ENCODE measurements at places on chromosomes 3 and 15.

DNA sequence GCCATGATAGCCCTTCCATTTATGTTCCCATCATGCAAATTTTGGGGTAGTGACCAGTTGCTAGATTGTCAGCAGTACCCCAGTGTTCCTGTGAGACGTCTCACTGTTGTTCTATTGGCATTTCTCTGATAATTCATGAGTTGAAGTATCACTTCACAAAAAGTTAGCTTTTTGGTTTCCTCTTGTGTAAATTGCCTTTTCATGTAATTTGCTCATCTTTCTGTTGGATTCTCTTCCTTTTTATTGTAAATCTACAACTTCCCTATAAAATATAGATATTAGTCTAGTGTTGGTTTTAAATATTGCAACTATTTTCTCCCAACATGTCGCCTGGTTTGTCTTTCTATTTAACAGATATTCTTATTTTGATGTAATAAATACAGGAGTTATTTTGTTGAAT, 7.5 kb upstream of the A4GNT start:
- DNase-seq: no peak

DNA sequence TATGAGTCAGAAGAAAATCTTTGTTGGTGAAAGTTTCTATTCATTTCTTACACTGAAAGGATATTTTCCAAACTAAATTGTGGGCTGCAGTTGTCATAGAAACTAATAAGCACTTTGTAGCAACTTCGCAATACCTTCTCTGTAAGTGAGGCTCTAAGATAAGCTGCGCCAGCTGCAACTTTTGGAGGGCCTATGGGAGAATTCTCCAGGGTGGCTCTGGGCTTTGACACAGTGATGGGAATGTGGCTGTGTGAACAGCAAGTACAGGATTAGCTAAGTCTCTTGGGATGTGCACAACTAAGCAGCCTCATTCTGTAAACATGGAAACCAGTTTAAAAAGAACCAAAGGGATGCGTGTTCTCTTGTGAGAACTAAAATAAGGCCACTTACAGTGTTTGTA, 124.6 kb upstream of the SGO1 start:
- no peak for DNase-seq

- DNase-seq: no peak
These were observed 5.7 kb downstream of the TMEM207 start for GRCh38 chr3:190444006-190444405.

DNA sequence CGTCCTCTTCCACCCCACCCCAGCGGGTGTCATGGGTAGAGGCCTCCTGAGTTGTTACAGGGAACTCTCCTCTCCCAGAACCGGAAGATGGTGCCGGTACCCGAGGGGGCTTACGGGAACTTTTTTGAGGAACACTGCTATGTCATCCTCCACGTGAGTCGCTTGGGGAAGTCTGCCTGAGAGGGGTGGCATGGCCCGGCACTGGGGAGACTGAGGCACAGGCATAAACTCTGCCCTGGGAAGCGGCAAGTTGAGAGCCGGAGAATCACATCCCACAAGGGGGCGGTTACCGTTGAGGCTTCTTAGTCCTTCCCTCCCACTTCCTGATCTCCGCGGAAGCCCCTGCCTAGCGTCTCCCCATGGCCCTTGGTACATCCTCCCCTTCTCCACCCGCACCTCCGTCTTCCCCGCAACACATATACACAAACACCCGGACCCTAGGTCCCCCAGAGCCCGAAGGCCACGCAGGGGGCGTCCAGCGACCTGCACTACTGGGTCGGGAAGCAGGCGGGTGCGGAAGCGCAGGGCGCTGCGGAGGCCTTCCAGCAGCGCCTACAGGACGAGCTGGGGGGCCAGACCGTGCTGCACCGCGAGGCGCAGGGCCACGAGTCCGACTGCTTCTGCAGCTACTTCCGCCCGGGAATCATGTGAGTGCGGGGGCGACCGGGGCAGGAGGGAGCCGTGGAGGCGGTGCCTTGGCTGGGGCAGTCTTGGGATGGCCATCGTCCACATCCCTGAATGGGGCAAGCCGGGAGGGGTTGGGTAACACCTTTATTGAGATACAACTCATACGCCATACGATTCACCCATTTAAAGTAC, 3.4 kb downstream of the VILL start:
- DNase-seq: peak; percentile 31

GRCh38 chr3:69770219-69770618, 31.0 kb downstream of the MITF start:
- no peak for DNase-seq

All from activated CD4-positive, alpha-beta T cell treated with anti-CD3 and anti-CD28 coated beads for 1 hour (primary cell).